ENCODE measurements at places on chromosomes 11 and 22.

DNA sequence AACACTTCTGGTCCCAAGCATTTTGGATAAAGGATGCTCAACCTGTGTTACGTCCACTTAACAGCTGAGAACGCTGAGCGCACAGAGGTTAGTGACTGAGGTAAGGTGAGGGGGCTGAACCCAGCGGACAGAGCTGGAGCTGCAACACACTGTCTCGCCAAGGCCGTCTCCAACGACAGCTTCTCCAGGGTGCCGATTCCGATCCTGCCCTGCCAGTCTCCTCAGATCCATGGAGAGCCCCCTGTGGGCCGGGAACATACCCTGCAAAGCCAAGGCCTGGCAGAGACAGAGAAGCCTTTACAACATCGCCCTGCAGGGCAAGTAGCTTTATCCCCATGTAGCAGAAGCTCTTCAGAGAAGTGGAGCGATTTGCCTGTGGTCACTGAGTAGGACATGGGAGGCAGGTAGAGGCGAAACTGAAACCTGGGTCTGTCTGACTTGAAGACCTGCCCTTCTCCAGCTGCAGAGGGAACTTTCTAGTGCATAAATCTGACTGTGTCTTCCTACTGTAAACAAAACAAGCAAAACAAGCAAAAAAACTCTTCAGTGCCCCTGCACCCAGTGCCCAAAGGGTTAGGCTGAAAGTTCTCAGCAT lies 72.8 kb downstream of the SCUBE1 start:
- DNase-seq: peak; percentile 32

DNA sequence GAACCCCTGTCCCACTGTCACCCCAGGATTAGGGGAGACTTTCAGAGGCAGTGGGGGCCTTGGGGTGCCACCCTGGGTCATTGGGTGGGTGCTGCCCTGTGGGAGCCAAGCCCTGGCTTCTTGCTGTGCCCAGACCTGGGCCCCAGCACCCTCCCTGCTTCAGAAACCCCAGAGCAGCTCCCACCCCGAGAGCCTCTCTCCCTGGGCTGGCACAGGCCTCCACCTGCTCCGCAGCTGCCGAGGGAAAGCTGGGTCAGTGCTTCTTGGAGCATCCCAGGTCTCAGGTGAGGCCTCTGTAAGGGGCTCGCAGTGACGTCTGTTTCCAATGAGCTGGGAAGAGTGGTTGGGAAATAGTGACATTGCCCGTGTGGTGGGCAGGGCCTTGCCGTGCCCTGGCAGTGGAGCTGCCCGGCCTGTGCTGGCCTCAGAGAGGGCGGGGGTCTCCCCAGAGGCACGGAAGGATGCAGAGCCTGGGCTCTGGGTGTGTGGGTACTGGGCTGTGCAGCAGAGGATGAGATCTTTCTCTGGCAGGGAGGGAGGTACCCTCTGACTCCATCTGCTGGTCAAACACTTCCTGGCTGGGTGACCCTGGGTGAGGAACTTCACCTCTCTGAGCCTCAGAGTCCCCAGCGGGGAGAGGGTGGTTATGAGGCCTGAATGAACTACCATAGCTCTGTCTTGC lies 23.0 kb downstream of the C22orf23 start:
- peak; percentile 76 for DNase-seq

- DNase-seq: peak; percentile 84
Measured at GRCh38 chr22:29359469-29359868, 28.9 kb downstream of the AP1B1 start.

- DNase-seq: peak; percentile 43
Measured at GRCh38 chr11:126061707-126062678, 673 bp downstream of the CDON start.

GRCh38 chr11:15062599-15062998 lies 10.8 kb upstream of the CALCB start:
- DNase-seq: no peak

- DNase-seq: no peak
Measured at GRCh38 chr11:57407941-57408475, 17.6 kb upstream of the PRG2 start.

DNA sequence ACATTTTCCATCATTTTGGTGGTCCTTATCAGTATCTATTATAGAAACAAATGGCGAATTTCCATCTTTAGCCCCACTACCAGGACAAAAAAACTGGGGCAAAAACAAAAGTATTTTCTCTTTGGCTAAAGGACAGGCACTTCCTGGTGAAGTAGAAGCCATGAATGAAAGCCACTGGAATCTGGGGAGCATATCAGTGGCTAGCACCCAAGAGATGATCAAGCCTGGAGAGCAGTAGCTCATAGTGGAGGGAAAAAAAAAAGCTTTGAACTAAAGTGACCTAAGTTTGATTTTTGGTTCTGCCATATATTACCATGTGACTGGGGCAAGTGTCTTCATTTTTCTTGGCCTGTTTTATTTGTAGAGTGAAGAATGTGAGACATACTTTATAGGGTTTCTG lies 272.3 kb downstream of the GUCY1A2 start:
- DNase-seq: no peak

DNA sequence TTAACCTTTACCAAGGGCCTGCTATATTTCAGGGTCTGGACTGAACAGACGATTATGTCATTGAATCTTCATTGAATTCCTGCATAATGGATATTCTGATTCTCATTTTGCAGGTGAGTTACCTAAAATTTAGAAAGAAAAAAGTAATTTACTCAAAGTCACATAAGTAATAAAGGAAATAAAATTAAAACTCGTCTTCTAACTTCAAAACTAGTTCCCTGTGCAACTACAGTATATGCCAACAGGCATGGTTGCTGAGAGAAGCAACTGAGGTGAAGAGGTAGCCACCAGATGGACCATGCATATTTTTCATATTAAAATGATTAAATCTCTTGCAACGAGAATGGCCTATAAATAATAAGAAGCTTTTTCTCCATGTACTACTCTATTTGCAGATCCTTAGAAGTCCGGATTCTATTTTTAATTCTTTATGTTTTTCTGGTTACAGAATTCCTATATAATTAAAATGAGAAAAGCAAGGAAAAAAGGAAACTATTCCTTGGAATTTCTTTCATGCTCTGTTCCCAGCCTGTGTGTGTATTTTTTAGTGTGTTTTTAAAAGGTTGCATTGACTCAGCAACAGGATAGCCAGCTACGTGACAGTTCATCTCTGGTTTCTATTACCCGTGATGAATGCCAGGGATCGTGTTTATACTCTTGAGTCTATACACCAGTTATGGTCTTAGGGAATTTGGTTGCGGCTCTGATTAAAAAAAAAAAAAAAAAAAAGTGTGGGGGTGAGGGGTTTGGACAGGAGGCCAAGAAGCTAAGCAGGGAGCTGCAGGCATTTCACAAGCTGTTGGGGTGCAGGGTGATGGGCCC lies 186.8 kb downstream of the ETS1 start:
- peak; percentile 72 for DNase-seq

DNA sequence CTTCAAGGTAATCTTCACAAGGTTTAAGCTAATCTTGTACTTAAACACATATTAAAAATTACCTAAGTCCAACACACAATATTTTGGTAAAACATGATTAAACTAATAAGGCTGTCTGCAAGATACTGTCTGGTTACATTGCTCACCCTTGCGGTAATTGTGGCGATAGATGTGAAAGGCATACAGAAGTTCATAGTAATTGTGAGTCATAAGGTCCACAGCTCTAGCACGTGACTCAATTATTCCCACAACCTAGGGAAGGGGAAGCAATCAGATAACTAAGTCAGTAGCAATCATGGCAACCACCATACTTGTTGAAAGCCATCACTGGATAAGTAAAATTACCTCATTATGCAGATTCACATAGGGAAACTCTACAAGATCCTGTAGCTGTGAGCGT lies 30.5 kb upstream of the FNBP4 start:
- DNase-seq: peak; percentile 19

DNA sequence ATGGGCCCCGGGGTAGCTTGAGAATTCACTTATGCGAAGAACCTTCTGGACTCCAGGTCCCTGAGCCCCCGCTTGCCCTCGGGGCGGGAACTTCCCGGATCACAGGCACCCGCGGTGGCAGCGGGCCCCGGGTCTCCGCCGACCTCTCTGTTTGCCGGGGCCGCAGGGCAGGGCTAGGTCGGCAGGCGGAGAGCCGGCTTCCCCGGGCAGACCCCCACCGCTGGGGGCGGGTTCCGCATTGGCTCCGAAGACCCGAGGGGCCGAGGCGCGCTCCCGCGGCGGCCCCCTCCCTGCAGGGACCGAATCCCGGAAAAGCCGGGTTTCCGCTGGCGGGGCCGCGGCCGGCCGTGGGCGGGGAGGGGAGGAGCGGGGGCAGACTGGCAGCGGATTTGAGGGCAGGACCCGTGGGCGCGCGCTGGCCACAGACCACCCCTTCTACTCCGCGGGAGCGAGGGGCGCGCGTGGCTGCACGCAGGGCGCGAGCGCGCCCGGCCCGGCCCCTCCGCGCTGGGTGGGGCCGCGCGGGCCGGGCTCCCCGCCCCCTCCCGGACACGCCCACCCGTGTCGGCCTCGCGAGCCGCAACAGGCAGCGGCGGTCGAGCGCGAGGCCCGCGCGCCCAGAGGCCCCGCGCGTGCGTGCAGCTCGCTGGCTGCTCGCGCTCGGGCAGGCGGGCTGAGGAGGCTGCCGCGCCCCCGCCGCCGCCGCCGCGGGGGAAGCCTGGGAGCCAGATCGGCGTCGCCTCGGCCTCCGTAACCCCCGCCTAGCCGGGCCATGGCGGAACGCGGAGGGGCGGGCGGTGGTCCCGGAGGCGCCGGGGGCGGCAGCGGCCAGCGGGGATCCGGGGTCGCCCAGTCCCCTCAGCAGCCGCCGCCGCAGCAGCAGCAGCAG lies at the start of gene PACS1:
TSS of gene PACS1 (plus strand) at position 558 of the 889 bp plus-strand sequence. CDS start at position 773, 215 bp downstream.
- DNase-seq: peak; percentile 97

DNA sequence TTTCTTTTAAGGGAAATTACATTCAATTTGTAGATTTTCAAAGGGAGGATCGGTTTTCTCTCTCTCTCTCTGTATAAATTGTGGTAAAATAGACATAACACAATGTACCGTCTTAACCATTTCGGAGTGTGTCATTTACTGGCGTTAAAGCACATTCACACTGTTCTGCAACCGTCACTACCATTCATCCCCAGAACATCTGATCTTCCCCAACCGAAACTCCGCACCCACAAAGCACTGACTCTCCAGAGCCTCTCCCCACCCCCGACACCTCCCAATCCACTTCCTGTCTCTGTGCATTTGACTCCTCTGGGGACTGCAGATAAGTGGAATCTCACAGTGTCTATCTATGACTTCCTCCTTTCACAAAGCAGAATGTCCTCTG lies 15.9 kb upstream of the GRAMD4 start:
- DNase-seq: no peak

GRCh38 chr11:106379265-106379664 lies 301.8 kb downstream of the AASDHPPT start:
- DNase-seq: no peak

All from AG20443 (cell line).